Immature natural killer cell (primary cell): ENCODE measurements at places on chromosomes 12 and 14.

DNA sequence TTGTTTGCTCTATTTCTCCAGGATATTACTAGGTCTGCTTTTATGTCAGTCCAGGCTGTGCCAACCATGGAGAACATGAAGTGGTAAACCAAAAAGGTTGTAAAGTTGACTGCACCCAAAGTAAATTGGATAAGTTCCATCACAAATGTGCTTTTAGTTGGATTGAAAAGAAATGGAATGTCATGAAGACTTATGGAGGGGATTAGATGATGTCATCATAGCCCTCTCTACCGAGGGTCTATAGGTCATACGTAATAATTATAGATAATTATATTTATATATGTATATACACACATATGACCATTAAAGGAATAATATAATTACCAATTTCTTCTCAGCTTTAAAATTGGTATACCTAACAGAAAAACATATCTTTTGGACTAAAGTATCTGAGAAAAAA is 714.9 kb downstream of the NOVA1 start:
- no peak for DNase-seq

DNA sequence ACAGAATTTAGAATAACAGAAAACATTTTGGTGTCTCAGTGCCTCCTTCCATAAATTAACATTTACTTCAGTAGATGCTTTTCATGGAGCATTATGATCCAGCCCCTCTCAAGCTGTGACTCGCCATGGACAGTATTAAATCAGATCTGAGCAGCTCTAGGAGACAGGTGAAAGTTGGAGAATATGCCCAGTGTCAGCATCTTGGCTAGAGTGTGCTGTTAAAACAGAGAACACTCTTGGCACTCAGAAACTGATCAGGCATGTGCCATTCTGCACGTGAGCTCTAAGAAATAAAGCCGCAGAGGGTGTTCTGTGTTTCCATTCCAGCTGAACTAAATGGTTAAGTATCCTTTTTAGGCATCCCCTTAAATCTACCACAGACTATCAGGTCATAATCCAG is 68.0 kb downstream of the DIP2B start:
- DNase-seq: no peak

DNA sequence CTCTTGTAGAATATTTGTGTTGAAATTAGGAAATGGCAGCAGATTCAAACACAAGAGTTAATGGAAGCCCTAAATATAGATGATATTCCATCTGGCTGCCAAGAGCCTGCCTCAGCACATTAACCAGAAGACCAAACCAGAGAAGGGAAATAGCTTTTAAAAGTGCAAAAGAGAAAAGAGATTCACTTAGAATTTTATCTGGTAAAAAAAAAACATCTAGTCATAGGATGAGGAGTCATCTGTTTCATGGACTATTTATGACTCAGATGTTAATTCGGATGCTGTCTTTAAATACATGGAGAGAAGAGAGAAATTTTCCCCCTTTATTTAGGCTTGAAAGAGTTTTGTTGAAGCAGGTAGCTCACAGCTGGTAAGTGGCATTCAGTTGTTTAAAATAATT is 201.6 kb upstream of the NUDT4 start:
- no peak for DNase-seq

DNA sequence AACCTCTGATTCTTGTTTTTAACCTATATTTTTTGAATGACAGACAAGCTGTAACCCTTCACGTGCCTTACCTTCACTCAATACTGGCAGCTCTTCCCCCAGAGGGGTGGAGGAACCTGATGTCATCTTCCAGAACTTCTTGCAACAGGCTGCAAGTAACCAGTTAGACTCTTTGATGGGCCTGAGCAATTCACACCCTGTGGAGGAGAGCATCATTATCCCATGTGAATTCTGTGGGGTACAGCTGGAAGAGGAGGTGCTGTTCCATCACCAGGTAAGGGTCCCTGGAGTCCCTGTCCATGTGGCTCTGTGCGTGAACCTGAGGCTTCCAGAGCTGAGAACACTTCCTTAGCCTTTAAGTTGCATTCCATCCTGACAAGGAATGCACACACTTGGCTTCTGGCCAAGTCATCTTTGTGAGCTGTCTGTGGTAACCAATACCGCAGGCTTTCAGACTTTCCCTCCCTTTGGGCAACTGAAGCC is 22.7 kb downstream of the TRAFD1 start:
- no peak for DNase-seq

DNA sequence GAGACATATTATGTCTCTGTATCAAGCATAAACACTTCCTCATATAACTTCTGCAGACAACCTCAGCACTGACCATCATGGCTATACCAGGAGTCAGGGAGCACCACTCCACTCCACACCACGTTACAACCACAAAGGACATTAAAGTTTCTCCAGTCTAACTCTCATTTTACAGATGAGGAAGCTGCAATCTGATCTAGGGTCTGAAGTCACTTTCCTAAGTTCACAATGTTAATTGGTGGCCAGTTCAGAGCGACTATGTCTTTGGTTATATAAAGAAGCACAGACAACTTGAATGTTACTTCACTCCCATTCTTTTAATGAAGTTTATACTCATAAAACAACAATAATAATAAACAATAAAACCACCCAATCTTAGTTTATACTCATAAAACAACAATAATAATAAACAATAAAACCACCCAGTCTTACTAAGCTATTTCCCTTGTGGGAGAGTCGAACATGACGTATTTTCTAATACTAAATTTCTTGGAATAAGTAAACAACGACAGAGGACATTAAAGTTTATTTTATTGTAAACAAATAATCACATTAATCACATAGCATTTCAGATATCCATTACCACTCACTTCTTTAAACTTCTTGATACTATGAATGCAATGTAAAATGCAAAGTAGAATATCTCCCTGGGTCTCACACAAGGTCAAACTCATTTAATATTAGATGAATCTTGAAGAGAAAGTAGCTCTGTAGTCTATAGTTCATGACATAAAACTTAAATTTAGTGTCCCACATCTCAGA is 72.4 kb upstream of the SSTR1 start:
- no peak for DNase-seq

DNA sequence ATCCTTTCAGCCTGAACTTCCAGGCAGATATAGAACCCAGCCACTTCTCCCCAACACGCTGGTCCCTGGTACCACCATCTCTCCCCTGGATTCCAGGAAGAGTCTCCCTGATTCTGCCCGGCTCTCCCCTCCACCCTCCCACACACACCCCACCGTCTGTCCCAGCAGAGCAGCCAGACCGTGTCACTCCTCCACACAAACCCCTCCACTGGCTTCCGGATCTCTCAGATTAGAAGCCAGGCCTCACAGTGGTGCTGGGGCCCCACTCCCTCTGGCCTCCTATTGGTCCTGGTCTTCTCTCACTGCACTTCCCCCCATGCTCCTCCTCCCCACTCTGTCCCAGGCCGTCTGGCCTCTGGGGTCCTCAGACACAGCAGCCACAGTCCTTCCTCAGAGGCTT is 52.4 kb upstream of the CDKN3 start:
- DNase-seq: no peak
